ENCODE measurements at places on chromosomes 1 and 21.

- DNase-seq, result no peak
These were observed 8.7 kb upstream of the SLC2A5 start for GRCh38 chr1:9078015-9078751.

GRCh38 chr1:192968323-192968722 lies 90.8 kb downstream of the UCHL5 start:
- DNase-seq, result no peak

DNA sequence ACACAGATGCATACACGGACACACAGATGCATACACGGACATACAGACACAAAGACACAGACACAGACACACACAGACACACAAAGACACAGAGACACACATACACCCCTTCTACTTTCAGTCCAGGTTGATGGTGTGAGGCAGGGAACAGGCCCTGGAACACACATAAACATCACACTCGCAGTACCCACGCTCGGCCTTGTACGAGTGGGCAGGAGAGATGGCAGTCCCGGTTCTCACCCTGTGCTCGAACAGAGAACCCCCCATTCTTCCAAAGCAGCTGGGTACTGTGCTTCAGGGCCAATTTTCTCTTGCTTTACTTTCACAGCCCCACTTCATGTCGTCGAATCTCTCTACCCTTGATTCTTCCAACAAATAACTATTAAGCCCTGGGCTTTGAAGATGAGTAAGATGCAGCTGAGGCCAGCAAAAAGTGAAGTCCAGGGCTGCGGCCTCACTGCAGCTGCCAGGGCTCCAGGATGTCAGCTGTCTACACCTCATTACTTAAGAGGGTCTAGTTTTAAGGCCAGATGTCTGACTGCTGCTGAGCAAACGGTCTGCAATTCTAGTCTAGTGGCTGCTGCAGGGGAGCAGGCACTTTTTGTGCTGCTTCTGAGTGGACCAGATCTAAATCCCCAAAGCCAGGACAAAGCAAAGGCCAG lies 90.1 kb downstream of the PGBD5 start:
- no peak for DNase-seq

GRCh38 chr1:157965584-157965983 lies 27.9 kb upstream of the KIRREL1 start:
- DNase-seq, result no peak

GRCh38 chr1:7479571-7479970 lies 291.5 kb upstream of the VAMP3 start:
- DNase-seq, result no peak

DNA sequence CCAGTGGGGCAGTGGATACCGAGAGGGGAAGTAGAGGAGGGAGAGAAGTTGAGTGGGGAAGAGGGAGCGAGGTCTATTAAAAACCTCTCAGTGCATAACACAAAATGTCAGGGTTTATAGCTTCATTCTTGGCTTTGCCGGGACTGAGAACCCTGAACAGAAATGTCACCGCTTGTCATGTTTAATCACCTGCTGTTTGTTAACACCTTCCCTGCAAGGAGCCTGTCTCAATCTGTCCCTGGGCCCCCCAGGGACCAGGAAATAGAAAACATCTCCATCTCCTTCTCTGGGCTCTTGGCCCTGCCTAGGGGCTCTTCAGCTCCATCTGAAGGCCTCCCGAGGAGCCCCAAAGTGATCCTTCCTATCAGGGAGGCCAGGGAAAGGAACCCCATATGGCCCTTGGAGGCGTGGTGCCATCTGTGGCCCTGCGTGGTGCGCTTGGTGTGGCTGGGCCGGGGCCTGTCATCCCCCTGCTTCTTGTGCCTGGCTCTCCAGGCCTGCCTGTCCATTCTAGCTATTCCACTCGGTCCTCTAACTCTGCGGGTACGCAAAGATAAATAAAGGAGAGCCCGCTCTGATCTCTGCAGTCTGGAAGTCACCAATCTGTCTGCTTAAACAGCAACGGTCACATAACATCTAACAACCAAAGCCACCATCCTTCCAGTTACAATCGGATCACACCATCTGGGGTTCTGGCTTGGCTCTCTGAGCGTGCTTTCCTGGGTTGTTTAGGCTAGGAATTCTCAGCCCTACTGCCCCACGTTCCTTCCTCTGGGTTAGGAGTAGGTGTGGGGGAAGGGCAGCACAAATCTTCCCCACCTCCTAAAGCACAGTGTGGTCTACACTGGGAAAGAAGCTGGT lies 113.8 kb downstream of the CASZ1 start:
- DNase-seq, result no peak

GRCh38 chr1:14607295-14607694 lies 8.8 kb downstream of the KAZN start:
- no peak for DNase-seq

DNA sequence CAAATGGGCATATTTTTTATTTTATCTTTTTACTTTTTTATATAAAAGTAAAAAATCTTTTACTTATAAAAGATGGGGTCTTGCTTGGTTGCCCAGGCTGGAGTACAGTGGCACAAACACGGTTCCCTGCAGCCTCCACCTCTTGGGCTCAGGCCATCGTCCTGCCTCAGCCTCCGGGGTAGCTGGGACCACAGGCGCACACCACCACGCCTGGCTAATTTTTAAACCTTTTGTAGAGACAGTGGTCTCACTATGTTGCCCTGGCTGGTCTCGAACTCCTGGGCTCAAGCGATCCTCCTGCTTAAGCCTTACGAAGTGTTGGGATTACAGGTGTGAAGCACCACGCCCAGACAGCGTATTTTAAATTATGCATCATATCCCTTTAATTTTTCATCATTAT lies 986 bp downstream of the H6PD start:
- no peak for DNase-seq

- DNase-seq, result no peak
These were observed 731 bp downstream of the EFNA4 start for GRCh38 chr1:155064111-155064831.

GRCh38 chr1:53731043-53731600 lies 7.8 kb downstream of the GLIS1 start:
- DNase-seq, result no peak

GRCh38 chr1:189960769-189961168 lies 516.9 kb downstream of the BRINP3 start:
- DNase-seq, result no peak

GRCh38 chr1:230792691-230793462 lies 45.7 kb downstream of the CAPN9 start:
- no peak for DNase-seq

- no peak for DNase-seq
These were observed 15.9 kb downstream of the PDXK start for GRCh38 chr21:43734928-43735229.

GRCh38 chr1:176880955-176881595 lies 283.4 kb downstream of the ASTN1 start:
- DNase-seq, result no peak

DNA sequence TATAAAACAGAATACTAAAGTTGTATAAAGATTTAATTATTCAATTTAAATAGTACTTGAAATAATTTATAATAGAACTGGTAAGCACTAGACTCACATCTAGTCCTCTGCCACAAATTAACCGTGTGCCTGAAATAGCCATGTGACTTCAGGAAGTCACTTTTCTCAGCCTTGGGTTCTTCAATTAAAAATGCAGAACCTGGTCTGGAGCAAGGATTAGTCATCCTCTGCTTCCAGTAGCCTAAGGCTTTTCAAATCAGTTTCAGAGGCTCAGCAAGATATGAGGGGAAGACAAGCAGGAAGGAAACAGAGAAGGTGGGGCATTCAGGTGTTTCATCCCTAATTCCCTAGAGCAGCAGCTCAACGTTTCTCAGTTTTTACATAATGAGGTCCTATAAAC lies 23.0 kb downstream of the DPH5 start:
- DNase-seq, result no peak

DNA sequence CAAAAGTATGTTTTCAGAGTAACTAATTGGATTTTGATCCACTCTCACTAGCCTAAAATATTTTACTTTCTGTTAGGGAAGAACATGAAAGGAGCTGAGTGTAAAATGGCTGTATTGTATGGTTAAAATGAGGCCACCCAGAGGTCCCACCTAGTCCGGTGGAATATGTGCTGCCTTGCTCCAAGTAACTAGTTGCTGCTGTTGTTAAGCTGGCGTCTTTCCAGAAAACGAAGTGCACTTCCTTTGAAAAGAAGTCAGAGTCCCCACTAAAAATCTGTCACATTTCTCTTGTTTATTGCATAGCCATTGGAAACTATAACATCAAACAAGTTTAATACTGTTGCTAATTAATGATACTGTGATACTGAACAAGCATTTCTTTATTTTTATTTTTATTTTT lies 3.2 kb downstream of the SLC25A33 start:
- no peak for DNase-seq

DNA sequence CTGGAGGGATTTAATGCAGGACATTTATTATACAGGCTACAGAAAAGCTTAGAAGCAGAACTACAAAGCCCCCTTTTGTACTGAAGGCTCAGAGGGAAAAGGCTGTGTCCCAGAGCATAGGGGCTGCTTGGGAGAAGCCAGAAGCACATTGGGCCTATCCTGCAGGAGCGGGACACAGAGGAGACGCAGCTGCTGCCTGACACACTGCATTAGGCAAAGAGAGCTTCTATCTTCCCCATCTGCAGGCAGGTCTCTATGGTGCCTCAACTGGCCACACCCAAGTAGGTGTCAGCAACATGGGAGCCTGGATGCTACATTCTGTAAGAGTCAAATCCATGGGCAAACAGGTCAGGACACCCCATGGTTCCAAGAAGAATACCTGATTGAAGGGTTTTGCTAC lies 595.9 kb downstream of the AJAP1 start:
- DNase-seq, result no peak

GRCh38 chr1:36123356-36123755 lies 1.7 kb downstream of the COL8A2 start:
- no peak for DNase-seq

DNA sequence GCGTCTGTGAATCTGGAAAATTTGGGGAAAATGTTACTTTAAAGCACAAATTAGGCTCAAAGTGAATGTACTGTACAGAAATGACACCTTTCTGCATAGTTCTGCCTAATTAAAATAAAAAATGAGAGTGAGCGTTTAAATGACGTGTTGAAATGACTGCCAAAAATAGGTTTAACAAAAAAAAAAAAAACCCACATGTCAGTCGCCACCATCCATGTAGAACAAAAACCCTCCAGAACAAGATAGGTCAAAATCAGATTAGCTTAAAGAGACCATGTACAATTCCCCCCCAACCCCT lies 745 bp downstream of the PARP1 start:
- no peak for DNase-seq

DNA sequence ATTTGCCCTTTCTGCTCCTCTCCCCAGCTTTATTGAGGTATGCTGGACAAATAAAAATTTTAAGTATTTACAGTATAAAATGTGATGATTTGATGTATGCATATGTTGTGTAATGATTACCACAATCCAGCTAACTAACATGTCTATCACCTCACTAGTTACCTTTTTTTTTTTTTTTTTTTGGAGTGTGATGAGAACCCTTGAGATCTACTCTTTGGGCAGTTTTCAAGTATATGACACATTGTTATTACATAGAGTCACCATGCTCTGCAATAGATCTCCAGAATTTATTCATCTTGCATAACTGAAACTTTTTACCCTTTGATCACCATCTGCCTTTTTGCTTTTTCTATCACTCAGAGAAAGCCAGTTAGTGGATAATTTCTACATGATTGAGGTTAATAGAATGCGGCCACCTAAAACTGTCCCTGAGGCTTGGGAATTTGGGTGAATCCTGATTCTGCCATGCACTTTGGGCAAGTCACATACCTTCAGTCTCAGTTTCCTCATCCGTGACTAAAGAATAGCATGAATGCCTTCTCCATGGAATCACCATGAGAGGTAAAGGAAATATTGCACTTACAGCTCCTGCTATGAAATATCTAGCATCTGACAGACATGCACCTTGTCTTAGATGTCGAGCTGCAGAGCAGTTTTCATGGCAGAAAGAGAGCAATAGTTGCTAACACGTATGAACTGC lies 295.2 kb downstream of the DISC1 start:
- DNase-seq, result no peak

DNA sequence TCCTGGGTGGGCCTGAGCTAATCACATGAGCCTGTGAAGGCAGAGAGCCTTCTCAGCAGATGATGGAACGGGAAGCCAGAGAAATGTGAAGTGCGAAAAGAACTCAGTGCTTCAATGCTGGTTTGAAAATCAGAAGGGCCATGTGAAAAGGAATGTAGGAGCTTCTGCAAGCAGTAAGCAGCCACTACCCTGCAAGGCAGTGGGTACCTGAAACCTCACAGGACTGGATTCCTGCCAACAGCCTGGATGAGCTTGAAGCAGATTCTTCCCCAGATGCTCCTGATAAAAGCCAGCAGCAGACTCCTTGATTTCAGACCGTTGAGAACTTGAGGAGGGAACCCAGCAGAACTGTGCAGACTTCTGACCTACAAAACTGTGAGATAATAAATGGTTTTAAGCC lies 158.6 kb downstream of the SYT2 start:
- DNase-seq, result no peak

- DNase-seq, result no peak
These were observed 909 bp upstream of the PAXBP1 start for GRCh38 chr21:32772281-32773047.

GRCh38 chr1:212229654-212230053 lies 55.6 kb upstream of the PPP2R5A start:
- no peak for DNase-seq

DNA sequence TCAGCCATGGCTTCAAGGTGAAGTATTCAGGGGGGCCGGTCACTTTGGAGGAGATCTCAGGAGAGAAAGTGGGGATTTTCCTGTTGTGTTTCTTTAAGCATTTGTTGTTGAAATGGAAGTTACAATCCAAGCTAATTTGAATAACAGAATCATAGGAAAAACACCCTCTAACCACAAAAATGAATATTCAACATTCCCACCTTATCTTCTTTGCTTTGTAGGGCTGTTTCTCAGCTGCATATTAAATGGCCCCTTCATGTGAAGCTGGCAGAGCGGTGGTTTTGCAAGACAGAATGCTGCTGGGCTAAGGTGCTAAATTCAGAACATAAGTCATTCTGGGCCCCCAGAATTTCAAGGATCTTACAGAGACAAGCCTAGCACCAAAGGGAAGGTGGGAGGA lies 279.0 kb downstream of the RRAGC start:
- DNase-seq, result no peak

GRCh38 chr1:56389813-56390212 lies 189.6 kb downstream of the PLPP3 start:
- no peak for DNase-seq

DNA sequence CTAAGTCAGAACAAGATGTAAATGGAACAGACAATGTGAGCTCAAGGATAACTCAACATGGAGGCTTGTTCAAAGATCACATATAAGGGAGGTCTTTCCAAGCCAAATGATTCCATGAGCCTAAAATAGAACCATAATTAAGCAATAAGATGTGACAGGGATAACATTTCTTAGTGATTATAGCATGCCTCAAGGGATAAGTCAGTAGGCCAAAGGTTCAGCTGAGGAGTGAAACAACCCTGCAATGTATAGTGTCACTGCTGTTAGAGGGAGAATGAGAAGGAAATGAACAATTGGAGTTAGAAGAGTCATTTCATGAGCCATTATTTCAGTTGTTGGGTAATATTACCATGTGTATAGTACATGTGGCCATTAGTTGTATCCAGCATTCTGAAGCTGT lies 25.0 kb downstream of the GORAB start:
- DNase-seq, result no peak

DNA sequence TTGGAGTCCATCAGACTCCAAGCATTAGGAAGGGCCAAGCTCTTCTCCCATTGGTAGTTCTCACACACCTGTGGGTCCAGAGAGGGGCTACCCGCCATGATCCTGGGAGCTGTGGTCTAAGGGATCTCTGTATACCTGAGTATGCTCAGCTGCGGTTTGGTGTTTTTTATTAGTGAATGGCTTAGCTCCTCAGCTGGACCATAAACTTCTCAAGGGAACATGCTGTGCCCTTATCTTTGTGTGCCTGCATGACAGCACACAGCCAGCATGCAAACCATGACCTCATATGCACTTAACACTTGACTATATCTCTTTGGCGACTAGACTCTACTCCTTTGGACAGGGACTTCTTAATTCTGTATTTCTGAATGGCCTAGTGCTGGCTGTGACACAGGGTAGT lies 94.5 kb downstream of the CD58 start:
- no peak for DNase-seq

Measured in mesenteric fat pad (tissue), 1 donor.